ENCODE measurements at places on chromosomes 13 and 19. TPM values are rescaled to one million over a fixed set of nuclear protein-coding genes. Genes with fewer than 3 reads are reported as not detected.

DNA sequence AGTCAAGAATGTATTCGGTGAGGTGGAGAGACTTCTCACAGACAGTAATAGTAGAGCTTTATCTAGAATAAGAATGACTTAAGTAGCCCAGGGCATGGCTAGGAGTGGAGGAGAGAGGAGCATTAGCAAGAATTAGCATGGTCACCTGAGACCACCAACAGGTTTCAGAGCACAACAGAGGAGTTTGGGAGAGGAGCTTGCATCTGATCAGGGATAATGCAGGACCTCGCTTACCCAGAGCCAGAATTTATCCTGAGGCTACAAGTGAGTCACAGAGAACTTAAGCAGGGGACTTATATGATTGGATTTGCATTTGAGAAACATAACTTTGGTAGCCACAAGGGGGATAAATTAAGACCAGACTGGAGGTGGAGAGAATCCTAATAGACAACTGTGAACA lies 102.1 kb upstream of the FNDC3A start:
- no peaks in the 10 kb centered on the region for H3K4me1 ChIP-seq
- H3K36me3 ChIP-seq, result no peaks in the 10 kb centered on the region
- no peaks in the 10 kb centered on the region for H3K27me3 ChIP-seq
- H3K4me3 ChIP-seq, result no peak overlapping the region
- DNase-seq, result no peak

- H3K4me3 ChIP-seq, result no peak overlapping the region
- DNase-seq, result peak; percentile 42
- H3K27ac ChIP-seq, result no peak overlapping the region
- H3K4me1 ChIP-seq, result no peaks in the 10 kb centered on the region
- no peaks in the 10 kb centered on the region for H3K27me3 ChIP-seq
Observed at GRCh38 chr13:60329221-60329923, 67.6 kb upstream of the TDRD3 start.

GRCh38 chr13:97076898-97077297 lies 82.6 kb upstream of the OXGR1 start:
- H3K36me3 ChIP-seq, result no peaks in the 10 kb centered on the region
- no peaks in the 10 kb centered on the region for H3K27me3 ChIP-seq
- no peak overlapping the region for H3K4me3 ChIP-seq
- peak overlapping the region; percentile 22 for H3K27ac ChIP-seq

DNA sequence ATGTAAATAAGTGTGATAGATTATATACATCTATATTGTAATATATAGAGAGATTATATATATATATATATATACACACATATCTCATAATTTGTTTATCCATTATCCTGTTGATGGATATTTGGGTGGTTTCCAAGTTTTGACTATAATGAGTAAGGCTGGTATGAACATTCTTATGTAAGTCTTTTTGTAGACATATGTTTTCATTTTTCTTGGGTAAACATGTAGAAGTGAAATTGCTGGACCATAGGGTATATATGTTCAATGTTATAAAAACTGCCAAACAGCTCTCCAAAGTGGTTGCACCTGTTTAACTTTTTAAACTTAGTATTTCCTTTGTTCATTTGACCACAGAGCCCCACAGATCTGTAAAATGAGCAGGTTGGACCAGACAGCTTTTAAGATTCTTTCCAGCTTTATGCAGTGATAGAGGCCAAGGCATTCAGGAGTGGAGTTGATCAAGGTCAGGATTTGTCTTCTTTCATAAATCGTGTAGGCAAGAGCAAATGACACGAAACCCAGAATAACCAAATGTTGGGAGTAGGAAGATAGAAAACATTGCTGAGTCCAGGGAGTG lies 21.7 kb upstream of the KATNAL1 start:
- no peaks in the 10 kb centered on the region for H3K36me3 ChIP-seq
- H3K27ac ChIP-seq, result no peak overlapping the region
- H3K27me3 ChIP-seq, result no peaks in the 10 kb centered on the region
- no peak for DNase-seq
- H3K4me1 ChIP-seq, result no peaks in the 10 kb centered on the region

- no peak overlapping the region for H3K27ac ChIP-seq
- no peaks in the 10 kb centered on the region for H3K4me1 ChIP-seq
- H3K36me3 ChIP-seq, result no peaks in the 10 kb centered on the region
- DNase-seq, result peak; percentile 60
- H3K4me3 ChIP-seq, result no peak overlapping the region
Observed at GRCh38 chr13:51895906-51896888, 34.4 kb downstream of the CCDC70 start.

GRCh38 chr13:56317841-56318240 lies 822.9 kb upstream of the PRR20A start:
- H3K36me3 ChIP-seq, result no peaks in the 10 kb centered on the region
- no peak overlapping the region for H3K4me3 ChIP-seq
- no peaks in the 10 kb centered on the region for H3K27me3 ChIP-seq
- H3K4me1 ChIP-seq, result no peaks in the 10 kb centered on the region

DNA sequence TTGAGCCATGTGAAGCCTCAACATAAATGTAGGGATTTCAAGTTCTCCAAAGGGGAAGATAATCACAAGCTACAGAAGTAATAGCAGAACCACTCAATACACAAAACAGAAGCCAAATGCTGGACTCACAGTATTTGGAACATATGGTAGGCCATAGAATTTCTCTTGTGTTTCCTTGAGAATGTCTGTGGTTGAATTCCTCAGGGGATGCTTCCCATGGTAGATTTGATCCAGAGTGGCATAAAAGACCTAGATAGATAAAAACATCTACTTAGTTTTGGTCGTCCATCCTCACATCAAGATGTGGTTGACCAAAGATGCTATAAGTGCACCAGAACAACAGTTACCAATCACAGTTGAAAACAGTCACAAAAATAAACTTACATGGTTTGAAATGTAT lies 83.4 kb downstream of the MIPEP start:
- H3K4me1 ChIP-seq, result no peaks in the 10 kb centered on the region
- no peak for DNase-seq
- H3K36me3 ChIP-seq, result no peaks in the 10 kb centered on the region
- H3K27ac ChIP-seq, result no peak overlapping the region
- H3K27me3 ChIP-seq, result no peaks in the 10 kb centered on the region

DNA sequence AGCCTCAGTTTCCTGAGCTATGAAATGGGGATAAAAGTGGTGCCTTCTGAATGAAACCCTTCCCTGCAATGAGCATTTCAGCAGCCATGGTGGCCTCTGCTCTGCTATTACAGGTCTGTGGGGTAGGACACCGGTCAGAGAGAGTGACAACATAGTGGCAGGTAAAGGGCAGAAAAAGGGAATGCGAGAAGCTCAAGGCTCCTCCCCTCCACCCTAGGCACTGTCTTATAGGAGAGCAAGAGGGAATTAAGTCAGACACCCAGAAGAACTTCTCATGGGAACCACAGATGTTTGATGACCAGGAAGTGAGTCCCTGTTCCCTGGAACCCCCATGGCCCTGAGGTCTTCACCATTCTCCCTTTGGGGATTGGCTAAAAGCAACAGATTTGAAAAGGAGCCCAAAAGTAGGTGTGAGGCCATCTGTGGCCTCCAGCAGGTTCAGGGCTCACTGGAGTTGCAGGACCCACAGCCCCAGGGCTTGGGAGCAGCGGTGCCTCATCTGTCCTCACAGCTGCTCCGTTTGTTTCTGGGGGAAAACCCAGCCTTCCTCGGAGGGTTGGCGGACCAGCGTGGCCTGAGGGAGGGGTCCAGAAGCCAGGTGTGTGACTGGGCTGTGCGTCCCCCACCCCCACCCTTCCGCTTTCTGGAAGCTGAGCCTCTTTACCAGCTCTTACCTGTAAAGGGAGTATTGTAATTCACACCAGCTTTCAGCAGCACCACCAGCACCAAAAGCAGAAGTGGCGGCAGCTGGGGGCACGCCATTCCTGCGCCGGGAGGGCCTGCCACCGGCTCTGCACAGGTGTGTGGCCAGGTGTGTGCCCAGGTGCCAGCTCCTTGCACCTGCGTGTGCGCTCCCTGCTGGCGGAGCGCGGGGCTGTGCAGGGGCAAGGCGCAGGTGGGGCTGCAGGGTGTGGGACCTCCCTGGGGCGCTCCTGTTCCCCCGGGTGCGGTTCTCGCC lies 19.4 kb downstream of the IQCN start:
- H3K4me3 ChIP-seq, result peak overlapping the region; percentile 20
- peak overlapping the region; percentile 85 for H3K27ac ChIP-seq

DNA sequence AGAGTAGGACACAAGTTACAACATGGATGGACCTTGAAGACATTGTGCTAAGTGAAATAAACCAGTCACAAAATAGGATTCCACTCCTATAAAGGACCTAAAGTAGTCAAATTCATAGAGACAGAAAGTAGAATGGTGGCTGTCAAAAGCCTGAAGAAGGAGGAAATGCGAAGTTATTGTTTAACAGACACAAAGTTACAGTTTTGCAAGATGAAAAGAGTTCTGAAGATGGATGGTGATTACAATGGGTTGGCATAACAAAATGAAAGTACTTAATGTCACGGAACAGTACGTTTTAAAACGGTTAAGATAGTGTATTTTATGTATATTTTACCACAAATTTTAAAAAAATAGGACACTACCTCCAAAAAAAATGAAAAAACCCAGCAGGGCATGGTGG lies 34.8 kb downstream of the FOXO1 start:
- H3K27me3 ChIP-seq, result no peaks in the 10 kb centered on the region
- H3K4me1 ChIP-seq, result peaks cover 3% of the 10 kb centered on the region
- DNase-seq, result no peak
- peak overlapping the region; percentile 5 for H3K27ac ChIP-seq
- no peak overlapping the region for H3K4me3 ChIP-seq
- H3K36me3 ChIP-seq, result no peaks in the 10 kb centered on the region

GRCh38 chr13:59120297-59120843 lies 1043.4 kb downstream of the DIAPH3 start:
- H3K4me3 ChIP-seq, result no peak overlapping the region
- H3K36me3 ChIP-seq, result no peaks in the 10 kb centered on the region
- no peak overlapping the region for H3K27ac ChIP-seq
- no peaks in the 10 kb centered on the region for H3K27me3 ChIP-seq

DNA sequence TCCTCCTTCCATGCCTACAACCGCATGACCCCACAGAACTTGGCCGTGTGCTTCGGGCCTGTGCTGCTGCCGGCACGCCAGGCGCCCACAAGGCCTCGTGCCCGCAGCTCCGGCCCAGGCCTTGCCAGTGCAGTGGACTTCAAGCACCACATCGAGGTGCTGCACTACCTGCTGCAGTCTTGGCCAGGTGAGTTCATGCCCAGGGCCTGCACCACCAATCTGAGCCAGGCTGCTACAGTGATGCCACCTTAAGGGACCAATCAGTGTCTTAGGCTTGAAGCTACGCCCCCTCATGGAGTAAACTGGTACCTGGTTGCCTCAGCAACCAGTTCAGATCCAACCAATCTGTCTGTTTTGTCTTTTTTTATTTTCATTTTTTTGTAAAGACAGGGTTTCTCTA lies 5.2 kb downstream of the SYDE1 start:
- H3K27ac ChIP-seq, result no peak overlapping the region
- H3K27me3 ChIP-seq, result peaks cover 13% of the 10 kb centered on the region
- no peak for DNase-seq
- H3K4me3 ChIP-seq, result no peak overlapping the region
- no peaks in the 10 kb centered on the region for H3K4me1 ChIP-seq

- no peaks in the 10 kb centered on the region for H3K27me3 ChIP-seq
- DNase-seq, result no peak
- no peaks in the 10 kb centered on the region for H3K36me3 ChIP-seq
- no peaks in the 10 kb centered on the region for H3K4me1 ChIP-seq
Observed at GRCh38 chr13:62524061-62524460, 1108.4 kb upstream of the PCDH20 start.

GRCh38 chr19:9130965-9131364 lies 4.2 kb upstream of the OR7G3 start:
- no peaks in the 10 kb centered on the region for H3K36me3 ChIP-seq
- no peaks in the 10 kb centered on the region for H3K4me1 ChIP-seq
- no peak overlapping the region for H3K4me3 ChIP-seq

DNA sequence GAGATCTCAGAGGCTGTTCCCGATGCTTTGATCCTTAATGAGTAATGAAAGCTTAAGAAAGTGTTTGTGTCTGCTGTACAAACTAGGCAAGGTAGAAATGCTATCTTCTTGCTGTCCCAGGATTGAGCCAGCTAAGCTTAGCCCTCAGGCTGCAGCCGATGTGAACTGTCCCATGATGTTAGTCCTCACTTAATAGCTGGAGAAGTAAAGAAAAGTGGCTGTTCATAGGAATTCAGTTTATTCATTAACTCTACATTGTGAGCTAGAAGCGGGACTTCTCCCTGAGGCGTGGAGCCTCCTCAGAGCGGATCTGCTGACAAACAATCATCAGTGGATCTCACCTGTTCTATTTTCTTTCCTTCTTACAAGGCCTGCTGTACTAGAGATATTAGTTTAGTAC lies 10.1 kb upstream of the GSX1 start:
- no peaks in the 10 kb centered on the region for H3K4me1 ChIP-seq
- H3K27ac ChIP-seq, result no peak overlapping the region
- DNase-seq, result no peak
- no peaks in the 10 kb centered on the region for H3K27me3 ChIP-seq

GRCh38 chr19:43594710-43595604 lies 977 bp downstream of the IRGQ start:
- peak overlapping the region; percentile 84 for H3K27ac ChIP-seq
- no peaks in the 10 kb centered on the region for H3K36me3 ChIP-seq
- H3K4me1 ChIP-seq, result peaks cover 20% of the 10 kb centered on the region

DNA sequence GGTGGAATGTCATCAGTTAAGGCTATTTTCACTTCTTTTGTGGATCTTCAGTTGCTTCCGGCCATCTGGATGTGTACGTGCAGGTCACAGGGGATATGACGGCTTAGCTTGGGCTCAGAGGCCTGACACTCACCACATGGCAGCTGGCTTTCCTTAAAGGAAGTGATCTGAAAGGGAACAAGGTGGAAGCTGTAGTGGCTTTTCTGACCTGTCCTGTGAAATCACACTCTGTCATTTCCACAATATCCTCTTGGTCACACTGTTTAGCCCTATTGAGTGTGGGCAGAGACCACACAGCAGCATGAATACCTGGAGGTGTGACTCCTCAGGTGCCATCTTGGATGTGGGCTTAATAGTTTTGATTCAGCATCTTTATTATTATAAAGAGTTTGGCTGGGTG lies 4.5 kb upstream of the BAX start:
- H3K27me3 ChIP-seq, result no peaks in the 10 kb centered on the region
- H3K4me1 ChIP-seq, result no peaks in the 10 kb centered on the region
- DNase-seq, result no peak
- H3K27ac ChIP-seq, result no peak overlapping the region
- no peaks in the 10 kb centered on the region for H3K36me3 ChIP-seq

GRCh38 chr19:13869281-13869680 lies 7.7 kb upstream of the NANOS3 start:
- H3K36me3 ChIP-seq, result no peaks in the 10 kb centered on the region
- no peaks in the 10 kb centered on the region for H3K4me1 ChIP-seq
- no peaks in the 10 kb centered on the region for H3K27me3 ChIP-seq
- no peak overlapping the region for H3K4me3 ChIP-seq
- DNase-seq, result no peak

GRCh38 chr19:2477141-2477710 lies 1.3 kb downstream of the GADD45B start:
- H3K4me3 ChIP-seq, result peak overlapping the region; percentile 73
- peak overlapping the region; percentile 88 for H3K27ac ChIP-seq
- no peaks in the 10 kb centered on the region for H3K4me1 ChIP-seq
- DNase-seq, result peak; percentile 77

- H3K36me3 ChIP-seq, result no peaks in the 10 kb centered on the region
- no peak overlapping the region for H3K27ac ChIP-seq
- H3K4me1 ChIP-seq, result no peaks in the 10 kb centered on the region
- H3K4me3 ChIP-seq, result no peak overlapping the region
Observed at GRCh38 chr19:3420909-3421619, 54.7 kb downstream of the NFIC start.

The CYP4F22 gene
- total RNA-seq, result 0.19 TPM

The FAM83E gene
- 150 TPM for total RNA-seq

The SIGLEC5 gene
- not detected for total RNA-seq

The PSG11 gene
- not detected for total RNA-seq

The C1QTNF9 gene
- 0.19 TPM for total RNA-seq

The GAS6 gene
- 121 TPM for total RNA-seq

The IFI30 gene
- 95.2 TPM for total RNA-seq

The LRG1 gene
- total RNA-seq, result 26.0 TPM

The ZNF296 gene
- 7.0 TPM for total RNA-seq

The PSG3 gene
- total RNA-seq, result not detected

The SACS gene
- 5.4 TPM for total RNA-seq

The CEACAM4 gene
- total RNA-seq, result not detected
